Posterior cingulate gyrus (tissue), 11 donors: ENCODE measurements at places on chromosomes 2 and 18.

DNA sequence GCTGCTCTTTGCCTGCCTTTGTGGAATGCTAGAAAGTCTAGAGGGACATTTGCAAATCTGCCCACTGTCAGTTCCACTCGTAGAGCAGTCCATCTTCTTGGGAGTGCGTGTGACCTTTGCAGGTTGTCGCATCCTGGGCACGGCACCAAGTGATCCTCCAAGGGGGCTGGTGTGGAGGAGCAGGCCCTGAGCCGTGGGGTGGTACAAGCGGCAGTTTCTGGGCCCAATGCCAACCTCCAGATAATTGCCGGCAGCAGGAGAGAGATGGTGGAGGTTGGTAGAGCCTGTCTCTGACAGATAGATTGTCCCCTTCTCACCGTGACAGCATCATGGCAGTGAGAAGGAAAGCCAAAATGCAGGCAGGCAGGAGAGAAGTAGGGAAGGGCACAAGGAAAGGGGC lies 150.7 kb upstream of the SLC14A2 start:
- no peak for DNase-seq

DNA sequence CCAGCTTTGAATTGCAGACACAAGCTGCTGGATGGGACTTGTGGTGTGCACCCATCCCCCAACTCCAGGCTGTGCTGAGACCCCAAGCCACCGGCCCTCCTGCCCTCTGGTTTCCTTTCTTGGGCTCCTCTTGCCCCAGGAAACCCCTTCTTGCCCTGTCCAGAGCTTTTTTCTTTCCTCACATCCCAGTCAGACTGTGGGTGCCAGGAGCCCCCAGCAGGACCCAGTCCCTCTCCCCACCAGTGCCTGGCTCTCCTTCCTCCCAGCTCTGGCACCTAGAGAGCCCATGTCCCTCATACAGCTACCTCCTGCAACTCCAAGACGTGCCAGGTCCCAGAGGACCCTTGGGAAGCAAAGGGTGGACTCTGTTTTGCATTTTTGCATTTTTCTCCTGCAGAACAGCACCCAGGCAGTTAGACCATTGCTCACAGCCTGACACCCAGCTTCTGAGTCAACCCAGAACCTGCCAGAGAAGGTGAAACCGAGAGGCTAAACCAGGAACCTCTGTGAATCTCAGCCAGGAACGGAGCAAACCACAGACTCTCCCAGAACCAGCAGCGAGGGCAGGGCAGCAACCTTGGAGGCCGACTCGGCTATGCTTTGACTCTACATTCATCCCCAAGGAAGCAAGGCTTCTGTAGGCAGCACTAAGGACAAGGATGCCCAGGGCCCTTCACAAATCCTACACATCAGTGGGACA lies 221.1 kb downstream of the ANAPC1 start:
- DNase-seq: no peak

DNA sequence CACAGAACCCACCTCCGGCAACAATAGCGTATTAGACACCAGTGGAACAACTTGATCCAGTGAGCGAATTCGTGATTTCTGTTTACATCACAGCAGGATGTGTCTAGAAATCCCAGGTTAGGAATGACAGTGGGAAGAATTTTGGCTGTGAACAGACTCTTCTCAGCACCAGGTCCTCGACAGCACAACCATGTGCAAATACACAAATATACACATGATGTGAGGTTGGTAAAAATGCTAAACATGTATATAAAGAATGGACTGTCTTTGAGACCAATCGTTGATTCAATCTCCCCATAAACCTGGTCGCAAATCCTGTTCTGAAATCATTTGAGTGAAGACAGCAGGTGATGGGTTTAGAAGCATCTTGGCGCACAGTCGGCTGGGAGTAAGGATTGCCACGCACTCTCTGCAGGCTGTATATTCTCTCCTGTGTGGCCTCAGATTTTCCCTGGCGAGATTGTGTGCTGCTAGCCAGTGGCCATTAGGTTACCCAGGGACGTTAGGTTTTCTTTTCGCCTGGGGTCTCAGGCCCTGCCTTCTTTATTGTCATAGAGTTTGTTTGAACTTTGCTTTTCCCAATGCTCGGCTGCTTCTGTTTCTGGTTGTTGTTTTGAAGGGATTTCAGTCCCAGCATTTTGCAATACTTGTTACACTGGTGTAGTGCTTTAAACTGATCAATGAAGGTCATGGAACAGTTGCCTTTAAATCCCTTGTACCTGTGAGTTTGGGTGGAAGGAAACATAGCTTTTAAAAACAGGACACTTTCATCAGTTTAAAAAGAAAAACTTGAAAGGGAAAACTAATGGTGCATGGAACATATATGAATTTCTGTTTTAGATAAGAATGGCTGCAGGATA lies 147.3 kb downstream of the ALPK2 start:
- no peak for DNase-seq

DNA sequence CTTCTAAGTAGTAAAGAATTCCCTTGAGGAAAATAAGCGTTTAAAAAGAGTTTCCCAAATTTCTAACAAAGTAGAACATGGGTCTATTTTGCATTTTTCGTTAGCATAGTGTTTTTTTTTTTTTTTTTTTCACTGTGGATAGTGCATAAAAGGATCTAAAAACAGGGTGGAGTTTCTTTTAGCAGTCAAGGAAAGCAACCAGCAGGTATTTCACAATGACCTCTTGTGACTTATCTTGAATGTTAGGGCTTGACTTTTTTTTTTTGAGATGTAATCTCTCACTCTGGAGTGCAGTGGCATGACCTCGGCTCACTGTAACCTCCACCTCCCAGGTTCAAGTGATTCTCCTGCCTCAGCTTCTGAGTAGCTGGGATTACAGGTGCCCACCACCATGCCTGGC lies 14.9 kb upstream of the DGKD start:
- DNase-seq: no peak

DNA sequence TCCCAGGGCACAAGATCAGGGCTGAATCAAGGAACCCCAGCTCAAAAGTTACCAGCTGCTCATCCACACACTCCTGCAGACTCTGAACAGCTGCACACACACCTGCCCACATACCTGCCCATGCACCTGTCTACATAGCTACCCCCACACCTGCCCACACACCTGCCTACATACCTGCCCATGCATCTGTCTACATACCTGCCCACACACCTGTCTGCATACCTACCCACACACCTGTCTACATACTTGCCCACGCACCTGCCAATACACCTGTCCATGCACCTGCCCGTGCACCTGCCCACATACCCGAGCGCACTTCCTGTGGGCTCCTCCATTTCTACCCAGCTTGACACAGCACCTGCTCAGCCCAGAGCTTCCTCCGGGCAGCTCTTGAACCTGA lies 122.8 kb upstream of the AGAP1 start:
- no peak for DNase-seq

DNA sequence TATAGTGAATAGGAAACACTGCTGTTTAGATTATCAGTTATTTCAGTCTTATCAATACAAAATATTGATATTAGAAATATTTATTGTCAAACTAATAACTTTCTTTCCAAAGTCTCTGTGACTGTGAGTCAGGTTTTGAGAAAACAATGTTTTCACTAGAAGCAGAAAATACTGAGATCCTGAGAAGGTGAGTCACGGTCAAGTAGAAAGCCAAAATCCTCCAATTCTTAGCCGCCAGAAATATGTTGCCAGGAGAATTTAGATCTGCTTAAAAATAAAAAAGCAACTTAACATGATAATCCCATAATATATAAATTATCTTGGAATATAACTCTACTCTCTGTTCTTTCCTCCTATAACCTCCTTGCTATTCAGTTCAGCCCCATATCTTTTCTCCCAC lies 181.9 kb upstream of the NRXN1 start:
- no peak for DNase-seq

GRCh38 chr2:127320586-127321275 lies 26.8 kb upstream of the ERCC3 start:
- no peak for DNase-seq

DNA sequence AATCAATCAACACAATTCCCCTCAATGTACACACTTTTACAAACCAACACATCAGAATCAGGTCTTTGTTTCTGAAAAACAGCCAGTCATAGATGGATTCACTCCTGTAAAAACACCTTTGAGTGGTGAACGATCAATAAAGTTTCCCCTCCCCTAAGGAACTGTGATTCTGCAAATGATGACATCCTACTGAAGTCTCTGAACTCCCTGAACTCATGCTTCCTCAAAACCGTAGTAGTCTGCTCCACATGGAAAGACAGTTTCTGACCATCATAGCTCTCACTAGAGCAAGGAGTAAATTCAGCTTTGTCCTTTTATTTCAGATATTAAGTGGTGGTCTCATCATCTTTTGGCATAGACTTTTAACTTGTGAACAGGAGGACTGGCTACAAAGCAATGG lies 43.5 kb upstream of the ACTR3 start:
- no peak for DNase-seq

DNA sequence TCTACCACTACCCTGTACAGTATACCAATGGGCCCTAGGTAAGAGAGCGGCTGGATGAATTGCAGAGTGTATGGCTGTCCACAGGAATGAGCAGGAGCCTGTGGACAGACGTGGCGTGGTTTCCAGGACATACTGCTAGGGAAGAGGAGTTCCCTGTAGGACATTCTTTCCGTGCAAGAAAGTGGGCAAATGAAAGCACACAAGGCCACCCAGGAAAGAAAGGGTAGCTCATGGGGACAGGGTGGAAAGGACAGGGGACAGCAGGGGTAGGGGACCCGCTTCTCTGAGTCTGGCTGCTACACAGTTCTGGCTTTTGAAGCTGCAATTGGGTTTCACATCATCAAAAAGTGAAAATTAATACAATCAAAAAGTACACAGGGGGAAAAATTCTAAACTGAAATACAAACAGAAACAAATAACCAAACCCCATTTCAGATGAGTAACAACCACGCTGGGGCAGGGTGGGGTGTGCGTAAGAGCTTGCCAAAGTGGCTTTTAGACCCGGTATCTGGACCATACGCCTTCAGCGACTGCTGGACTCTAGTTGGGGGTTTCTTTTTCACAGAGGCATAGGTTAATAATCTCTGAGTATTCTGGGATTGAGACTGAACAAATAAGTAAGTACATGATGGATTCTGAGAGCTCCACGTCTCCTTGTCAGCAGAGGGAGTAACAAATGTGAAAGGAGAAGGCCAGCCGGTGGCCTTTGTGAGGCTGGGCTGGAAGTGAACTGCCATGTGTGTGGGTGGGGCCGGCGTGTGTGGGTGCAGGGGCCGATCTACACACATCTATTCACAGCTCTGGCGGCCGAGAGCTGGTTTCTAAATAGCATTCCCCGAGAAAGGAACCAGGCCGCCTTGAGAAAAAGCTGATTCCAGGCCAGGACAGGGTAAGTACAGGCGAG lies 84.0 kb downstream of the HDAC4 start:
- DNase-seq: peak; percentile 63

DNA sequence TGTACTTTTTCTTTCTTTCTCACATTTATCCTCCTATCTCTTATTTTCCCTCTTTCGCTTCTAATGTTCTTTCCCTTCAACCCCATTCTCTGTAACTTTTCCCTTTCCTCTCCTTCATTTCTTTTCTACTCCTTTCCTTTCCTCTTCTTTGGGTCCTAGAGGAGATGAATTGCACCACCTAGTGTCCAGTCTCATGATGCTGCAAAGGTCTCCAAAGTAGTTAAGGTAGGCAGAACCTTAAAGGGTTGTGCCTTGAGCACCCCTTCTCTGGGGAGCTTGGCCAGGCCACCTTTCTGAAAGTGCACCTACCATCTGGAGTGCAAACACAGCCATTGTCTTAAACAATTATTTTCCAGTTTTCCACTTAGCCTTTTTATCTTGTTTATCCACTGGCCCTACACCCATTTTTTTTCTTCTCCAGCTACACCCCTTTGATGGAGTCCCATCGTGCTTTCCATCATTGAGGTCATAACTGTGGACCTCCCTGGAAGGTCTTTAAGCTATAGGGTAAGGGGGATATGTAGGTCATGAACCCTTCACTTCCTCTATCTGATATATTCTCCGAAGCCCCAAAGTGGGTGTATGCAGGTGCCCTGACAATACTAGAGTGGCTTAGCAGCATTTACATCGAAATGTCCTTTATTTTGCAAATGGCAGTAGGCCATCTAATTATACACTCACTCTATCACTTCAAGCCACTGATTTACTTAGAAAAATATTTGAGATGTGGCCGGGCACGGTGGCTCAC lies 155.9 kb downstream of the ESCO1 start:
- no peak for DNase-seq

DNA sequence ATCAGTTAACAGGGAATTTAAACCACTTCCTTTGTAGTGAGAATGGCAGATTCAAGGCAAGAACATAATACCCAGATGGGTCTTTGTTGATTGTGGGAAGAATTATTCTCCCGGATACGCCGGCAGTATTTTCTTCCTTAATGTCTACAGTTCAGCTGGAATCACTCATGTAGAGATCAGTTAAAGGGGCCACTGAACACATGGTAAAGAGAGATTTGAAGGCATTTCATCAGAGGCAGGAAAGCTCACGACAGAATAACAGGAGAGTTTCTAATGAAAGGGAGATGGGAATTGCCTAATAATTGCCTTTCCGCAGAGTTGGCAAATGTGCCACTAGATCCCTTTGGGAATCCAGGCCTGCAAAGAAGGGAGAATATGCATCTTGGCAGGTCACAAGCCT lies 327.7 kb upstream of the ZNF804A start:
- DNase-seq: no peak

- DNase-seq: peak; percentile 65
Measured at GRCh38 chr2:47086054-47086471, 69.0 kb downstream of the STPG4 start.

DNA sequence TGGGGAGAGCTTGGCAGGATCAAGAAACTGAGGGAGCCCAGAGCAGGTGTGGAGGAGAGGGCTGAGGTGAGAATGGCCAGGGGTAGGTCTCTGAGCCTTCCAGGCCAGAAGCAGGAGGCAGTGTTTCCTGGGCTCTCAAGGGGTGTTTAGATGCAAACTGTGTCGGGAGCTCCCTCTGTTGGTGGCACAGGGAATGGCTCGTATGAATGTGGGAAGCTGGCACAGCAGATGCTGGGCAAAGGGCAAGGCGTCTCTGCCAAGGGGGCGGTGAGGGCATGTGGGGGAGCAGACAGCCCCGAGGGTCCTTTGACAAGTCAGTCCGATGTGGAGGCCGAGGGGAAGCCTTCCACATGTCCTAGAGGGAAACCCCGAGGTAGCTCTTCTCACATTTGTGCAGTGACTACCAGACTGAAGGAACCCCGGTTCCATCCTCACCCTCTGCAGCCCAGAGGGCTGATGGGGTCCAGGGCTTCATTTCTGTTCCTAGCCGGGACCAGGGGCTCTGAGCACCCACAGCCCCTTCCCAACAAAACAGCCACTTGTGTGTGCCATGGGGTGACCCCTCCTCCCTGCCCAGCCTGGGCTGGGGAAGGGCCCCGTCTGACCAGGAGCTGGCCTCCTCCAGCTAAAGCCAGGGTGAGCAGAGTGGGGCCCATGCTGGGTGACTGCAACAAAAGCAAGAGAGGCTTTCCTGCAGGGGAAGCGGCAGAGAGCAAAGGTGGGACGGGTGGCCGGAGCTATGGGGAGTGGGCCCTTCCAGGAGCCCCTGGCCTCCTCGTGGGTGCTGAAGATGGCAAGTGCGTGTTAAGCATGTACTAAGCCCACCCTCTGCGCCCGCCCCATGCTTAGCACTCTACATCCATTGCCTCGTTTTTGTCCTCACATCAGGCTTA lies 103.4 kb downstream of the SEPTIN10 start:
- DNase-seq: peak; percentile 40

- no peak for DNase-seq
Measured at GRCh38 chr2:201220102-201220570, 37.2 kb downstream of the CASP10 start.

- DNase-seq: no peak
Measured at GRCh38 chr2:24011250-24012104, 1.6 kb downstream of the MFSD2B start.

GRCh38 chr2:132652474-132652873 lies 17.5 kb downstream of the LYPD1 start:
- no peak for DNase-seq

GRCh38 chr2:28062867-28063266 lies 172.3 kb downstream of the BABAM2 start:
- no peak for DNase-seq

GRCh38 chr2:166181813-166182154 lies 54.0 kb upstream of the SCN1A start:
- DNase-seq: no peak
